Stimulated activated CD8-positive, alpha-beta memory T cell treated with anti-CD3 and anti-CD28 coated beads, Interleukin-4, amount 100 ng/mL, for 1 hour (primary cell): ENCODE measurements at places on chromosomes 5 and 9.

DNA sequence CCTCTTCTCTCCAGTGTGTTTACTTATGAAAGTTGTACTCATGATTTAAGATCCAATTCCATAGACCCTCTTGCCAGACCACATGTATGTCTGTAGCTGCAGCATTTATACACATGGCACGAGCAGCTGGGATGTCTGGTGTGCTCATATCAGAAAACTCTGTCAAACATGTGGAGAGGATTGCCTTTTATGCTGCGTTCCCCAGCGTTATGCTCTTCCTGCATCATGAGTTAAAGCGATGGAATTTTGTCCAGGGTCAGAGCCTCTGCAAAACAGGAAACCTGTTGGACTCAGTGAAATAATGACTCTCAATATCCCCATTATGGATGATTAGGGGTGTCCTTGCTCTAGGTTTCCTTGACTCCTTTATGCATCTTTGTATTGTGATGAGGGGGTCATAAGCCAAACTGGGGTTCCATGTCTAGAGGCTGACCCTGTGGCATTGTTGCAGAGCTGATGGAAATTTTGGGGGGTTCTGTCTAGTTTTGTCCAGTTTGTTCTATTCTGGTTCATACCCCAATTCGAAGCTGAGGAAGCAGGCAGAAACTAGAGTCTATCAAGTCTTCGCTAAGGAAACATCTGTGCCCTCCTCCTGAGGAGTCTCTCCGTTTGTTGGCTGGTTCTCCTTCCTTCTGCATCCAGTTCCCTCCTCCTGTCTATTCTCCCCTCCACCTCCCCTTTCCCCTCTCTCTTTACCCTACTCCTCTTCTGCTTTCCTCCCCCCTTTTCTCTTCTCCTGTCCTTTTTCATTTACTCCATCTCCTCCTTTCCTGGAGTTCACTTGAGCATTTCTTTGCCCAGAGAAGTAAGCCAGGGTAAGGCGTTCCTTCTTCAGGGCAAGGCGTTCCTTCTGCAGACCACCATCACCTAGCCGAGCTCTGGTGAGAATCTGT is 252.8 kb downstream of the MAST4 start:
- DNase-seq = no peak

GRCh38 chr5:11507156-11507910 is 396.9 kb downstream of the CTNND2 start:
- no peak for DNase-seq

DNA sequence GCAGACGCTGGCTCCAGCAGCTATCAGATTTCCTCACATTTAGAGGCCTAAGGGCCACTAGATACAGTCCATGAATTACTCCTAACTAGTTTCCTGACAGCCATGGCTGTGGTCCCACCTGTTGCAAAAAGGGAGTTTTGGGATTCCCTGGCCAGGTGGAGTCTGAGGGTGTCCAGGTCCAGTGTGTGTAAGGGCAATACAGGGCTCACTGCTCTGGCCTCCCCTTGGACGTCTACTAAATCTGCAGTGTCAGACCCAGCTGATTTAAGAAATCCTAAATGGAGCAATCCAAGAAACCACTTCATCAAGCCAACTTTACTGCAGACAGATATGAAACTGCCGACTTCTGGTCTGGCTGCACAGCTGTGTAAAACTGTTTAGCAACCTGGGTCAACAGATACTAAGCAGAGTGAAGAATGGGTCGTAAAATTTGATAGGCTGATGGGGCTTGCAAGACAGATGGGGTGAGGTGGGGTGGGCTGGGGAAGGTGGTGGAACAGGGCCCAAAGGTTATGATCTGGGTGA is 116.4 kb downstream of the GADD45G start:
- no peak for DNase-seq

DNA sequence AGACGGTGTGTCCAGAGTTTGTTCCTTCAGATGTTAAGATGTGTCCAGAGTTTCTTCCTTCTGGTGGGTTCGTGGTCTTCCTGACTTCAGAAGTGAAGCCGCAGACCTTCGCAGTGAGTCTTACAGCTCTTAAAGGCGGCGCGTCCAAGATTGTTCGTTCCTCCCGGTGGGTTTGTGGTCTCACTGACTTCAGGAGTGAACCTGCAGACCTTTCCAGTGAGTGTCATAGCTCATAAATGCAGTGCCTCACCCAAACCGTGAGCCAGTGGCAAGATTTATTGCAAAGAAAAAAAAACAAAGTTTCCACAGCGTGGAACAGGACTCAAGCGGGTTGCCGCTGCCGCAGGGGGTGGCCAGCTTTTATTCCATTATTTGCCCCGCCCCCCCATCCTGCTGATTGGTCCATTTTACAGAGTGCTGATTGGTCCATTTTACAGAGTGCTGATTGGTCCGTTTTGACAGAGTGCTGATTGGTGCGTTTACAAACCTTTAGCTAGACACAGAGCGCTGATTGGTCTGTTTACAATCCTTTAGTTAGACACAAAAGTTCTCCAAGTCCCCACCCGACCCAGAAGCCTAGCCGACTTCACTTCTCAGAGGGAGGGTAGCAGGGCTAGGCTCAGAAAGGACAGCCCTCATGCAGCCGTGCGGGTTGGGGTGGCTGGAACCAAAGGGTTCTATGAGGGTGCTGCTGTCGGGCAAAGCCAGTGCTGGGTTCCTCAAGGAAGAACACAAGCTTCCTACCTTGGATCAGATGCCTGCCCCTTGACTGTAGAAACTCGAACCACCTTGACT is 9.1 kb upstream of the RNF130 start:
- DNase-seq = no peak

- DNase-seq = no peak
These were observed 19.5 kb upstream of the RANBP6 start for GRCh38 chr9:6034954-6035353.

DNA sequence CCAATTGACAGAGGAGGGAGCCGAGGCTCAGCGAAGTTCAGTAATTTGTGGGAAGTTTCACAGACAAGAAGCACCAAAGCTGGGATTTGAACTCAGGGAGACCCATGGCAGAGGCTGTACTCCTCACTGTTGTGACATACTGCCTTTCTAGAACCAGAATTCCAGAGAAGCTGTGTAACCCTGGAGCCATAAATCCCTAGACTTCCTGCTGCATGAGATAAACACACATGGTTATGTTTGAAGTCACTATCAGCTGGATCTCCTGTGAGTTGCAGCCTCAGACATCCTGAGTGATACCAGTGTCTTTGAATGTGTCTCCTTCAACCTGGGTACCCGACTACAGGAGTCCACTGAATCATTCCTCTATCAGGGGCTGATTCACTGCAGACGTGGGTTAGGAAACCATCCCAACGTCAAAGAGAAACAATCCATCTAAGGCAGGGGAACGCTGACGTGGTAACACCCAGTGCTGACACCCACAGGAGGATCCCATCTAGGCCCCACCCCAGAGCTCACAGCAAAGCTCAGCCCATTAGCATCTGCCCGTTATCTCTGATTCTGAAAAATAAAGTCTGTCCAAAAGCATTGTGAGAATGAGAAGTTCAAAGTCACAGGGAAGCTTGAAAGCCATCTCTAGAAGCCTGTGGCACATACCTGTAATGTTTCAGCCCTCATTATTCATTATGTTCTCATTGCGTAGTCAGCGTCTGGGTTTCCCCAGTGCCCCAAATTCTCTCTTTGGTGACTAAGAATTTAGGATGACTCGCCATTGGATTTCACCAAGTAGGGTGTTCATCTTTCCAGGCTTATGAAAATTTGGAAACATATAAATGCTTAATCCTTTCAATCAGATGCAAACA is 36.3 kb upstream of the BASP1 start:
- DNase-seq = no peak

DNA sequence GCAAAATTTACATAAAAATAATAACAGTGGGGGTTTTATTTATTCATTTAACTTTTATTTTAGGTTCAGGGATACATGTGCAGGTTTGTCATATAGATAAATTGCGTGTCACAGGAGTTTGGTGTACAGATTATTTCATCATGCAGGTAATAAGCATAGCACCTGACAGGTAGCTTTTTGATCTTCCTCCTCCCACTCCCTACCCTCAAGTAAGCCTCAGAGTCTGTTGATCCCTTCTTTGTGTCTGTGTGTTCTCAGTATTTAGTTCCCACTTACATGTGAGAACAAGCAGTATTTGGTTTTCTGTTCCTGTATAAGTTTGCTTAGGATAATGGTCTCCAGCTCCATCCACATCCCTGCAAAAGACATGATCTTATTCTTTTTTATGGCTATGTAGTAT is 240.3 kb downstream of the KIAA0825 start:
- no peak for DNase-seq

GRCh38 chr9:94937214-94937903 is 210.9 kb downstream of the AOPEP start:
- no peak for DNase-seq

- DNase-seq = no peak
These were observed 3.4 kb upstream of the MYORG start for GRCh38 chr9:34380034-34380510.

DNA sequence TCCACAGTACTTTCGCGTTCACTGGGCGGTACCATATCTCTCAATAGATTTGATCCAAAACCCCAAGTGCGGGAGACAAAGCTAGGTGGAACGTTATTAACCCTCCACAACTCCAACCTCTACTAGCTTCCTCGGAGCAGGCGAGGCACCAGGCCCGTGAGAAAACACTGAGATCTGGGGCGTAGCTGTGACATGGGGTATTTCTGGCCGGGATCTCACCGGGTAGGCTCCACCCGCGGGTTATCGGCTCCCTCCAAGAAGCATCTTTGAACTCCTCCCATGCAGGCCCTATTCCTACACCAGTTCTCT is 350 bp upstream of the SLC25A46 start:
- no peak for DNase-seq

GRCh38 chr5:91384671-91385430 is 1.7 kb upstream of the ARRDC3 start:
- DNase-seq = no peak

GRCh38 chr9:82783045-82783444 is 279.9 kb downstream of the RASEF start:
- no peak for DNase-seq
